Frontal cortex (tissue), 4 donors: ENCODE measurements at places on chromosomes 2 and 18. TPM values are rescaled to one million over a fixed set of nuclear protein-coding genes. Genes with fewer than 3 reads are reported as not detected.

Gene NRBP1
- 68.9 TPM for total RNA-seq

Gene HADHB
- total RNA-seq = 37.9 TPM

Gene ABCB11
- total RNA-seq = under 0.01 TPM

Gene ADAM17
- 33.8 TPM for total RNA-seq

Gene SLC9A2
- total RNA-seq = 0.41 TPM

Gene LCT
- total RNA-seq = not detected

Gene TMEM178A
- 26.9 TPM for total RNA-seq

Gene DYNAP
- total RNA-seq = not detected

Gene CPLX4
- total RNA-seq = not detected

Gene WNT6
- not detected for total RNA-seq

Gene PLEK
- 1.6 TPM for total RNA-seq

Gene NT5C1B
- not detected for total RNA-seq

Gene RNF152
- 106 TPM for total RNA-seq

Gene TRAPPC12
- 55.8 TPM for total RNA-seq

Gene PKDCC
- 19.6 TPM for total RNA-seq

Gene VIL1
- not detected for total RNA-seq

Gene CRIM1
- total RNA-seq = 97.8 TPM

Gene PREB
- 20.8 TPM for total RNA-seq

Gene RAB17
- 0.41 TPM for total RNA-seq

Gene PKP4
- total RNA-seq = 103 TPM

Gene RELCH
- total RNA-seq = 76.2 TPM

Gene ZSWIM2
- total RNA-seq = 0.41 TPM

Gene KCNK3
- 4.1 TPM for total RNA-seq

Gene ALPP
- not detected for total RNA-seq

Gene GALM
- total RNA-seq = 2.9 TPM

Gene POTEI
- total RNA-seq = under 0.01 TPM
